ENCODE measurements at places on chromosomes 1 and 21. TPM values are rescaled to one million over a fixed set of nuclear protein-coding genes. Genes with fewer than 3 reads are reported as not detected.

PTGER3 gene
- total RNA-seq: 0.37 TPM

OLFM3 gene
- not detected for total RNA-seq

HCRTR1 gene
- not detected for total RNA-seq

ANKRD34A gene
- total RNA-seq: 2.0 TPM

IGSF3 gene
- total RNA-seq: 0.39 TPM

NID1 gene
- 160 TPM for total RNA-seq

OR2L8 gene
- total RNA-seq: not detected

CNN3 gene
- total RNA-seq: 80.8 TPM

OR2AK2 gene
- not detected for total RNA-seq

ERG gene
- total RNA-seq: under 0.01 TPM

LCK gene
- total RNA-seq: not detected

PLA2G4A gene
- 26.2 TPM for total RNA-seq

TAL1 gene
- total RNA-seq: not detected

CCDC181 gene
- total RNA-seq: 0.37 TPM

RNF186 gene
- not detected for total RNA-seq

CCDC17 gene
- 1.5 TPM for total RNA-seq

ZSWIM5 gene
- 0.20 TPM for total RNA-seq

SPATA1 gene
- total RNA-seq: 1.8 TPM
